ENCODE measurements at places on chromosomes 2 and 18. TPM values are rescaled to one million over a fixed set of nuclear protein-coding genes. Genes with fewer than 3 reads are reported as not detected.

The MIB1 gene
- 48.8 TPM for total RNA-seq

The TSPYL6 gene
- 37.9 TPM for total RNA-seq

The CRYGB gene
- total RNA-seq, result 0.79 TPM

The CLEC4F gene
- 0.31 TPM for total RNA-seq

The GEN1 gene
- total RNA-seq, result 59.1 TPM

The RMND5A gene
- 31.3 TPM for total RNA-seq

The HOXD4 gene
- total RNA-seq, result 11.5 TPM

The FAM124B gene
- total RNA-seq, result 0.39 TPM

The MYO7B gene
- total RNA-seq, result 3.6 TPM

The DSG4 gene
- total RNA-seq, result 0.08 TPM

The SNED1 gene
- total RNA-seq, result 82.7 TPM

The CABYR gene
- 451 TPM for total RNA-seq

All from testis (tissue), 5 donors.